ENCODE measurements at places on chromosomes 5 and 9.

GRCh38 chr5:76303921-76304320 lies 99.2 kb upstream of the IQGAP2 start:
- no peak for DNase-seq

- DNase-seq = no peak
These were observed 74.6 kb upstream of the ORM1 start for GRCh38 chr9:114248299-114248707.

DNA sequence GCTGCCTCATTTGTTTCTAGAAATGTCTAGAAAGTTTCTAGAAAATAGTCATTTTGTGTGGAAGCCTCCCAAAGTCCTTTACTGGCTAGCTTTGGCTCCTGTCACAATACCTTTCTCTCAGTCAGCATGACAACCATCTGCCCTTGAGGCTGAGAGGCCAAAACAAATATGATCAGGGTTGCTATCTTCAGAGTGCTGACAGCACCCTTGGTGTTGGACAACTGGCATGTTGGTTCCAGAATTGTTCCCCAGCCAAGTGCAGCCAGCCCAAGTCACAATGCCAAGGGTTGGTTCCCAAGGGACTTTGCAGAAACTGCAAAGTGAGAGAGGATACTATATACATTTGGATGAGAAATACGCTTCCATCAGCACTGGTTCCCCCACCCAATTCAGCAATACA lies 140.9 kb upstream of the GAS1 start:
- DNase-seq = no peak

DNA sequence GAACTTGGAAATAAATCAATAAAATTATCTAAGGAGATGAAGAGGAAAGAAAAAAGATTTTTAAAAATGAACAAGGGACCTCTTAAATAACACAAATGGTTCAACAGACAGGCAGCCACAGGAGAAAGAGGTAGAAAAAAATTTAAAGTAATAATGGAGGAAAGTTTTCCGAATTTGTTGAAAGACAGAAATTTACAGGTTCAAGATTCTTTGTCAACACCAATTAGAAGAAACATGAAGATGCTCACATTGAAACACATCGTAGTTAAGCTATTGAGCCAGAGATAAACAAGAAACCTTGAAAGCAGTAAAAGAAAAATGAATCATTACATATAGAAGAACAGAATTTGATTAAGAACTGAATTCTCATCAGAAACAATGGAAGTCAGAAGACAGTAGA lies 68.7 kb upstream of the OSMR start:
- no peak for DNase-seq

DNA sequence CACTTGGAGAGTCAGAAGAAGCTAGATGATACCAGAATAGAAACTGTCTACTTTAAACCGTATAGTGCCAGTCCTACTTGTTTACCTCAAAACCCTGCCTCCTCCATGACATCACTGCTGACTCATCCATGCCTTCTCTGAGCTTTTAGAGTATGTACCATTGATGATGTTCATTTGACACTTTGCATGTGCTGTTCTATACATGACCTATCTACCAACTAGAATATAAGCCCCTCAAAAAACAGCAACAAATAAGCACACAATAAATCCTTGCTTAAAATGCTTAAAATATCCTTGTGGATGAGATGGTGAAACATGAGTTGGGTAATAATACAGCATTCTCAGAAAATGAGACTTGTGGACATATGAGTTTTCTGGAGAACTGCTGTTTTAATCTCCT lies 2.6 kb downstream of the CTNNAL1 start:
- DNase-seq = no peak

GRCh38 chr5:107290780-107291398 lies 379.8 kb downstream of the EFNA5 start:
- DNase-seq = no peak
